ENCODE measurements at places on chromosomes 13 and 19.

DNA sequence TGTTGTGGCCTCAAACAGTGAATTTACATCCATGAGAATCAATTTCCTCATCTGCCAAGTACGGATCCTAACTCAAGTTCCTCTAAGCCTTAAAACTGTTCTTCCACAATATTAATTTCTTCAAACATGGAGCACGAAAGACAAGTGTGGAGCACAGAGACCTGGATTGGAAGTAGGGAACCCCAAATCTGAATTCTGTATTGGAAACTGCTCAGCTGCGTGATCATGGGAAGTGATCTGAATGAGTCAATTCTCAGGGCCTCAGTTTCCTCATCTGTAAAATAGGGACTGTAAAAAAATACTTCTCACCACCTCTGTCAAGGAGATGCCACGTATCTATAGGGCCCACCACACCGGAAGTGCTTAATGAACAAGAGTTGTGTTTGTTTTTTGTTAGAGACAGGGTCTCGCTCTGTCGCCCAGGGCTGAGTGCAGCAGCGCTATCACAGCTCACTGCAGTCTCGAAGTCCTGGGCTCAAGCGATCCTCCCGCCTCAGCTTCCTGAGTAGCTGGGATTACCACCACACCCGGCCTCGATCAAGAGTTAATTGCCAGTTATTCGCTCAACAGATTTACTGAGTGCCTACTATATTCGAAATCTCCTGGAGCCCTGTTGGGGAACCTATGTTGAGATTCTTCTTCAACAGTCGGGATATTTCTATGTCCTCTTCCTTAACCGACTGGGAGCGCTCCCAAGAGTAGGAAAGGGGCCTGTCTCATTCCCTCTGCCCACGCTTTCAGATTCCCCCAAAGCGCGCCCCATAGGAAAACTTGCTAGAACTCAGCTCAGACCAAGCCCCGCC lies 1.6 kb downstream of the SERTAD3 start:
- no peak for DNase-seq
- peak overlapping the region; percentile 99 for H3K4me3 ChIP-seq

DNA sequence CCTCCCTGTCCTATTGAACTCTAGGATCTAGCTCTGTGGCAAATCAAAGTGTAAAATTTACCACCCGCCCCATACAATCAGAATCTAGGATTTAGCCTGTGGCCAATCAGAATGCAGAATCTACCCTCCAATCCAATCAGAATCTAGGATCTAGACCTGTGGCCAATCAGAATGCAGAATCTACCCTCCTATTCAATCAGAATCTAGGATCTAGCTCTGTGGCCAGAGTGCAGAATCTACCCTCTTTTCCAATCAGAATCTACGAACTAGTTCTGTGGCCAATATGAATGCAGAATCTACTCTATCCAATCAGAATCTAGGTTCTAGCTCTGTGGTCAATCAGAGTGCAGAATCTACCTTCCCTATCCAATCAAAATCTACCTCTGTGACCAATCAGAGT lies 25.8 kb downstream of the PRKD2 start:
- H3K4me3 ChIP-seq: no peak overlapping the region
- DNase-seq: no peak

- no peaks in the 10 kb centered on the region for H3K27me3 ChIP-seq
- H3K36me3 ChIP-seq: peaks cover 58% of the 10 kb centered on the region
- peaks cover 19% of the 10 kb centered on the region for H3K4me1 ChIP-seq
Observed at GRCh38 chr13:19838865-19839275, 24.6 kb downstream of the ZMYM5 start.

DNA sequence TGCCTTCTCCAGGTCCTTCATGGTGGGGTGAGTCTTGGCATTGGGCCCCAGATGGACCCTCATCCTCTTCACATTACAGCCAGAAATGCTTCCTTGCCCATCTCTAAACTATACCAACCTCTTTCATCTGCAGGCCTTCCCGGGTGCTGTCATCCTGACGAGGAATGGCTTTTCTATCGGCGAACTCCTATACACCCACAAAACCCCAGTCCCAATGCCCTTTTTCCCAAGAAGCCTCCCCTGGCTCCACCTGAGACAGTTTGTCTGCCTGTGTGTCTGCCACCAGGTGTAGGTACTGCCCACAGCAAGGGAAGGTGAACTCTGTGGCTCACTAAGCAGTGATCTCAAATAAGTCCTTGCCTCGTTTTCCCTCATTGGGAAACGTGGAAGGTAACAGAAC lies 55.3 kb downstream of the PTPRS start:
- H3K27me3 ChIP-seq: no peaks in the 10 kb centered on the region
- no peak for DNase-seq
- H3K27ac ChIP-seq: no peak overlapping the region
- no peaks in the 10 kb centered on the region for H3K36me3 ChIP-seq
- H3K4me3 ChIP-seq: no peak overlapping the region
- no peaks in the 10 kb centered on the region for H3K4me1 ChIP-seq

DNA sequence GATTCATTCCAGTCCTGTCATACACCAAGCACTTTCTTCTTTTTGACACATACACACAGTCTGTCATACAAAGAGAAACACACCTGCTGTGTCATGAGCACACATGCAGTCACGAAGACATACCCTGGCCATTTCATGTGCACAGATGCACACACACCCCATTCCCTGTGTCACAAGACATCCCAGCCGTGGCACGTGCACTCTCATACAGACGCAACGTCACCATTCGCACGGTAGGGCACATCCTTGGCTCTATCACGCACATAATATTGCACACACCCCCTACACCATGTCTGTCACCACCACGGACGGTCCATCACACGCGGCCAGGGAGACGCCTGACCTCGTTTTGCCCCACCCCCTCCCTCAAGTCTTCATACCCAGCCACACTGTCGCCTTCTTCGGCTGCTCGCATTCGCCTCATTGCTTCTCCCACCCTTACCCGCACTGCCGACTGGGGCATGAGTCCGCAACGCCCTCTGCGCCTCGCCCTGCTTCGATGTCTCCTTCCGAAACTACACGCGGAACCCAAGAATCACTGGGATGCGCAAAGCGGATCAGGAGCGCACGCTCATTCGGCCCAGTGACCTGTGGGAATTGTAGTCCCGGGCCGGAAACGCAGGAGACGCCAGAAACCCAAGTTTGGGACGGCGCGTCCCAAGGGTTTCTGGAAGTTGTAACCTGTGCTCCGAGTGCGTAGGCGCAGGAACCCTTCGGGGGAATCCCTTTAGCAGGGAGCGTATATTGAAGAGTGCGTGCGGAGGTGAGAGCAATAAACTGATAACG lies 6.8 kb upstream of the ZNF283 start:
- peak; percentile 20 for DNase-seq
- peaks cover 8% of the 10 kb centered on the region for H3K4me1 ChIP-seq
- H3K27ac ChIP-seq: peak overlapping the region; percentile 31

GRCh38 chr19:50505856-50506611 lies 5.0 kb downstream of the JOSD2 start:
- no peak overlapping the region for H3K27ac ChIP-seq
- H3K4me1 ChIP-seq: peaks cover 7% of the 10 kb centered on the region
- peaks cover 3% of the 10 kb centered on the region for H3K36me3 ChIP-seq

DNA sequence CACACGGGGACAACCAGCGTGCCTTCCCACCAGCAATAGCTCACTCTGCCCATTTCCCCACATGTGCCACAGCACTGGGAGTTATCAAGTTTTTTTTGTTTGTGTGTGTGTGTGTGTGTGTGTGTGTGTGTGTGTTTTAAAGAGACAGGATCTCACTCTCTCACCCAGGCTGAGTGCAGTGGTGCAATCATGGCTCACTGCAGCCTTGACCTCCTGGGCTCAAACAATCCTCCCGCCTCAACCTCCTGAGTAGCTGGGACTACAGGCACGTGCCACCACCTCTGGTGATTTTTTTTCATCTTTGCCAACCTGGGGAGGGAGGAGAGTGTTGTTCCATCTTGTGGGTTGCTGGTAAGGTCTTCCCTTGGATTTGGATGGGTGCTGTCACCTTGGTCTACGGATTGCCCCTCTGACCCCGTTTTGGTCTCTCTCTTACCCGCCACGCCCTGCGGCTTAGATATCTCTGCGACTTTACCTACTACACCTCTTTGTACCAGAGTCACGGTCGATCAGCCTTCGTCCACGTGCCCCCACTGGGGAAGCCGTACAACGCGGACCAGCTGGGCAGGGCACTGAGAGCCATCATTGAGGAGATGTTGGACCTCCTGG lies 22.6 kb downstream of the PGPEP1 start:
- H3K4me1 ChIP-seq: peaks cover 2% of the 10 kb centered on the region
- H3K36me3 ChIP-seq: peaks cover 36% of the 10 kb centered on the region
- H3K27me3 ChIP-seq: no peaks in the 10 kb centered on the region
- no peak for DNase-seq
- H3K27ac ChIP-seq: no peak overlapping the region

DNA sequence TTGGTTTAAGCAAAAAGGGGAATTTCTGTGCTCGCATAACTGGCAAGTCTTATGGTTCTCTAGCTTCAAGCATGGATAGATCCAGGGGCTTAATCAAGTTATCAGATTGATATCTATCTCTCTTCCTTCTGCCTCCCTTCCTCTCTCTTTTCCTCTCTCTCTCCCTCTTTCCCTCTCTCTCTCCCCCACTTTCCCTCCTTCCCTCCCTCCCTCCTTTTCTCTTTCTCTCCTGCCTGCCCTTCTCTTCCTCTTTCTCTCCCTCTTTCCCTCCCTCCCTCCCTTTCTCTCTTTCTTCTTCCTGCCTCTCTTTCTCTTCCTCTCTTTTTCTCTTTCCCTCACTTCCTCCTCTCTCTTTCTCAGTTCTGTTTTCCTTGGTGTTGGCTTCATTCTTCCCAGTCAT lies 195.8 kb downstream of the HS6ST3 start:
- no peak overlapping the region for H3K27ac ChIP-seq
- no peak for DNase-seq
- no peaks in the 10 kb centered on the region for H3K27me3 ChIP-seq
- no peaks in the 10 kb centered on the region for H3K36me3 ChIP-seq
- H3K4me1 ChIP-seq: no peaks in the 10 kb centered on the region

DNA sequence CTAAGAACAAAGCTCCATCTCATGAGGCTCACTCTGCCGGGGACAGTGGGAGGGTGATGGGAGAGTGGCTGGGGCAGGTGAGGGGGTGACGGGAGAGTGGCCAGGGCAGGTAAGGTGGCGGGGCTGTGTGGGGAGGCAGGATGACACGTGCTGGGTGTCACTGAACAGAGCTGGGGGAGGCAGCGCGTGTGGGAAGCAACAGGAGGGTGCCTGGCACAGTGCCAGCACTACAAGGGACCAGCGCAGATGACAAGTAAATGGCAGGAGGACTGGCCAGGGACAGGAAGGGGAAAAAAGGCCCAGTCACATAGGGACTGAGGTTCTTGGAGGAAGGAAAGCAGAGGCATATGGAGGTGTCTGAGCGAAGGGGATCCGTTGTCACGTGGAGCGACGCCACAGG lies 129.9 kb downstream of the RNF17 start:
- H3K36me3 ChIP-seq: peaks cover 21% of the 10 kb centered on the region
- H3K4me1 ChIP-seq: no peaks in the 10 kb centered on the region
- H3K27ac ChIP-seq: no peak overlapping the region
- H3K4me3 ChIP-seq: no peak overlapping the region
- no peak for DNase-seq
- H3K27me3 ChIP-seq: no peaks in the 10 kb centered on the region

- H3K4me3 ChIP-seq: no peak overlapping the region
- no peaks in the 10 kb centered on the region for H3K27me3 ChIP-seq
- peak overlapping the region; percentile 79 for H3K27ac ChIP-seq
- peaks cover 3% of the 10 kb centered on the region for H3K36me3 ChIP-seq
- H3K4me1 ChIP-seq: peaks cover 16% of the 10 kb centered on the region
Observed at GRCh38 chr19:47247308-47247990, 8.9 kb upstream of the CCDC9 start.

DNA sequence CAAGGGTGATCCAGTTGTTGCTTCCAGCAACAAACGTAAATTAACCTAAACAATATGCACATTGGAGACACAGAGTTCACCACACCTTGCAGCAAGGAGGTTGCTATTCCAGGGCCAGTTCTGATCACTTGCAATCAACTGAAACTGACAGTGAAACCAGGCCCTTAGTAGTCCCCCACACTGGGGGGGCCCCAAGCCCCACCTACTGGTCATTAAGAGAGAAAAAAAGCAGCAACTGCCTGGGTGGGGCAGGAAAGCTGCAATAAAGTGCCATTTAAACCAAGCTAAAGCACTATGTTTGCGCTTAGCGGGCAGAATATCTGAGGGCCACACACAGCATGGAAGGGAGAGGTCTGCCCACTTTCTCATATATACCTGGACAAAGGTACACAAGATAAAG lies 51.5 kb downstream of the ATP7B start:
- H3K4me1 ChIP-seq: peaks cover 46% of the 10 kb centered on the region
- peak overlapping the region; percentile 18 for H3K4me3 ChIP-seq
- no peaks in the 10 kb centered on the region for H3K36me3 ChIP-seq

GRCh38 chr13:28955264-28955966 lies 135.3 kb downstream of the MTUS2 start:
- no peak overlapping the region for H3K4me3 ChIP-seq
- H3K4me1 ChIP-seq: no peaks in the 10 kb centered on the region
- H3K36me3 ChIP-seq: no peaks in the 10 kb centered on the region

- no peak for DNase-seq
- peaks cover 34% of the 10 kb centered on the region for H3K27me3 ChIP-seq
- no peaks in the 10 kb centered on the region for H3K36me3 ChIP-seq
- peaks cover 6% of the 10 kb centered on the region for H3K4me1 ChIP-seq
Observed at GRCh38 chr19:17602217-17602616, 46.8 kb downstream of the COLGALT1 start.

DNA sequence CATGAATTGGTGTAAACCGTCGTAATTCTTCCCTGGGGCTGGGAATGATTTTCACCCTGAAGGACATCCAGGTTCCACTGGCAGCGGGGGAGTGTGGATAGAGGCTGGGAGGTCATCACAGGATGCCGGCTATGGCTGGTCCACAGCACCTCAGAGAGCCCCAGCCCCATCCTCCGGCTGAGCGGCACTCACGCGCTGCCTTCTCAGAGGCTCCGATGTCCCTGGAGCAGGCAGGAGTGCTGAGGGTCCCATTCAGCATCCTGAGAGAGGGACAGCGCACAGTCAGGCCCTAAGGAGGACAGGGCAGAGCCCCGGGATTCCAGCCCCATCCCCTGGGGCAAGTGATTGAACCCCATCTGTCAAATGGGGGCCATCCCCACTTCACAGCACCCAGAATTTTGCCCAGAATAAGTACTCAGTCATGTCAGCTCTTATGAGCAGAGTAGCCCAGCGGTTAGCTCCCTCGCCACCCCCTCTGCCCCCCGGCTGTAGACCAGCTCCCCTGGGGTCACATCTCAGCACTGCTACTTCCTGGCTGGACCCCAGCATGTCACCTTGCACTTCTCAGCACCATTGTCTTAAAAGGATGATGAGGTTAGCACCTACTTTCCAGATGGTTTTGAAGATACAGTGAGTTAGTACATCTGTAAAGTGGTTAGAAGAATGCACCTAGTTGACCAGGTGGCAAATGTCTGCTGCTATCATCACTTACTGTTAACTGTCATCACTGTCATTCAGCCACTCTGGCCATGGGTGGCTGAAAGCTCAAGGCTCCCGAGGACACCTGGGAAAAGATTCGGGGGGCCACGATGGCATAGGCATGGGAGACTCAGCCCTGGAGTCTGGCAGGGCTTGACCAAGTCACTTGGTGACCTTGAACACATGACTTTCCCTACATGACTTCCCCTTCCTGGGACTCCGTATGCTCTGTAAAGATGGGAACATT lies 11.9 kb downstream of the GRAMD1A start:
- peaks cover 52% of the 10 kb centered on the region for H3K36me3 ChIP-seq
- H3K4me3 ChIP-seq: no peak overlapping the region
- peaks cover 27% of the 10 kb centered on the region for H3K4me1 ChIP-seq
- DNase-seq: no peak
- H3K27ac ChIP-seq: no peak overlapping the region

GRCh38 chr19:3398900-3399278 lies 32.5 kb downstream of the NFIC start:
- no peak overlapping the region for H3K4me3 ChIP-seq
- no peak for DNase-seq
- no peaks in the 10 kb centered on the region for H3K27me3 ChIP-seq
- no peak overlapping the region for H3K27ac ChIP-seq
